ENCODE measurements at places on chromosomes 16 and 17.

- no peak for DNase-seq
Measured at GRCh38 chr17:68710035-68710780, 109.0 kb upstream of the FAM20A start.

DNA sequence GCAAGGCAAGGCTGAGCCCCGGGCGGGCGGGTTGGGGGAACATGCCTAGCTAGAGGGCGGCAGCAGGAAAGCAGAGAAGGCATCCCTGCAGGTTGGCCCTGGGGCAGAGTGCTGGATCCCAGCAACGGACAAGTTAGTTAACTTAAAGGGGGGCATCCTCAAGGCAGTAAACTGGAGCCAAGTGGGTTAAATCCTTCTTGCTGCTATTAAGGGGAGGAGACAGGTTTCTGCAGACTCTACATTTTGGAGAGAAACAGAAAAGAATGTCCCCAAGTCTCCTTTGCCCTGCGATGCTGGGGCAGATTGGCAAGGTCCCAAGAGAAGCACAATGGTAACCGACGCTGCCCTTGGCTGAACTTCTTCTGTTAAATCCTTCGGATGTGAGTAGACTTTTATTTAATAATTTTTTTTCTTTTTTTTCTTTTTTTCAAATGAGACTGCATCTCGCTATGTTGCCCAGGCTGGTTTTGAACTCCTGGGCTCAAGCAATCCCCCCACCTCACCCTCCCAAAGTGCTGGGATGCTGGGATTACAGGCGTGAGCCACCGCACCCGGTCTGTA is 14.0 kb downstream of the ATP5PD start:
- DNase-seq: no peak

GRCh38 chr17:81396722-81397313 is 1.6 kb downstream of the BAHCC1 start:
- no peak for DNase-seq

DNA sequence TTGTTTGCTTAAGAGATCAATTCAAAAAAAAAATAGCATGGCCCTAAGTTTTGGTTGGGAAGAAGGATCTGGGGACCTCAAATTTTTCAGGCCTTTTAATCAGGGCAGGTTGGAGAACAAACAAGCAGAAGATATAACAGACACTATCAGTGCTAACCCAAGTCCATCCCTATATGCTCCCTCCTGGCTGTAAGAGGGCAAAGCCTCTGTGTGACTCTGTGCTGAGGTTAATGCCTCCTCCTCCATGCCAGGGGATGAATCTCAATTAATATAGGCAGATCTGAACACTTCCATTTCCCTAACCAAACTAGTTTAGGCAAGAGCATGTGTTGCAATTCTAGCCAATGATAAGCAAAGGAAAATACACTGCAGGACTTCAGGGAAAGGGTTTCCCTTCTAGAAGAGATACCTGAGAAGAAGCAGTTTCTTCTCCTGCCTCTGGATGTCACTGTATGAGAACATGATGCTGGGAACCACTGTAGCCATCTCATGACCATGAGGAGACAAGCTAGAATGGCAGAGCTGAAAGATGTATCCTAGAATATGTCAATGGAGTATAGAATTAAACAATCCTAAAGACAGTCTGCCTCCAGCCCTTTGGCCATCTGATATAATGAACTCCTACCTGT is 76.0 kb downstream of the CHD9NB start:
- DNase-seq: no peak

DNA sequence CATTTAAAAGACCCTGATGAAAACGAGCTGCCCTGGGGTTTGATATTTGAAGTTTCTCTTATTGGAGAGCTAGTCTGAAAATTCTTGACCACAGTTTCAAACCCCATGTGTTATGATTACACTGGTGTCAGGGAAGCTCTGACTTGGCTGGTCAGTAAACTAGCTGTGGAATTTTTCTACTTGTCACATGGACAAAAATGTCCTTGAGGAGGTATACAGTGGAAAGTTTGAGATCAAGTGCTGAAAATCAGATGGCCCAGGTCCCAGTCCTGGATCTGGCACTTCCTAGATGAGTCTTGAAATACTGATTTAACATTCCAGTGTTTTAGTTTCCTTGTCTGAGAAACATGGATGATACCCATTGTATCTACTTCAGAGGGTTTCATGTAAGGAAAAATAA is 30.7 kb upstream of the SOX9 start:
- DNase-seq: no peak
